ENCODE measurements at places on chromosomes 3 and 15.

- H3K27ac ChIP-seq = no peak overlapping the region
- peaks cover 2% of the 10 kb centered on the region for H3K36me3 ChIP-seq
- peaks cover 5% of the 10 kb centered on the region for H3K4me1 ChIP-seq
- H3K4me3 ChIP-seq = no peak overlapping the region
- H3K27me3 ChIP-seq = no peaks in the 10 kb centered on the region
Measured at GRCh38 chr3:114428044-114428595, 134.3 kb downstream of the TIGIT start.

- H3K4me1 ChIP-seq = peaks cover 55% of the 10 kb centered on the region
- DNase-seq = no peak
- H3K36me3 ChIP-seq = peaks cover 7% of the 10 kb centered on the region
- H3K27me3 ChIP-seq = no peaks in the 10 kb centered on the region
- no peak overlapping the region for H3K4me3 ChIP-seq
- H3K27ac ChIP-seq = peak overlapping the region; percentile 87
Measured at GRCh38 chr3:111668888-111669488, 73.8 kb upstream of the ZBED2 start.

GRCh38 chr15:39180483-39180933 is 400.4 kb upstream of the THBS1 start:
- no peak overlapping the region for H3K4me3 ChIP-seq
- H3K36me3 ChIP-seq = no peaks in the 10 kb centered on the region
- DNase-seq = no peak
- no peak overlapping the region for H3K27ac ChIP-seq
- H3K27me3 ChIP-seq = peaks cover 40% of the 10 kb centered on the region

GRCh38 chr3:126408099-126408498 is 13.4 kb downstream of the CFAP100 start:
- H3K4me3 ChIP-seq = no peak overlapping the region
- H3K36me3 ChIP-seq = peaks cover 1% of the 10 kb centered on the region
- DNase-seq = no peak
- peaks cover 73% of the 10 kb centered on the region for H3K27me3 ChIP-seq

GRCh38 chr15:89130201-89130600 is 41.9 kb downstream of the ABHD2 start:
- H3K4me1 ChIP-seq = peaks cover 34% of the 10 kb centered on the region
- DNase-seq = no peak
- H3K36me3 ChIP-seq = peaks cover 7% of the 10 kb centered on the region
- H3K4me3 ChIP-seq = peak overlapping the region; percentile 28

DNA sequence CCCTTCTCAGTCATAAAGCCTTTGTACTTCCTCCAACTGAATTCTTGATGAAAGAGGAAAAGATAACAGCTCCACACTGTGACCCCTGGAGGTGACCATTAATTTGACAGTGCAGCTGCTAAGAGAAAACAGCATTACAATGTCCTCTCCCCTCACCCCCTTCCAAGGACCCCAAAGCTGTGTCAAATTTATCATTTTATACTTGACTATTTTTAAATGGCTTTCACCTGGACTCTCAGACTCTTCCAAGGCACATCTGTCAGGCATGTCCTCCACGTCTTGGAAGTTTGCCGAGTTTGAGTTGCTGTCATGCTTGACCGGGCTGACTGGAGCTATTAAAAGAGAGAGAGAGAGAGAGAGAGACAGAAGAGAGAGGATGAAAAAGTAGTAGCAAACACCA is 236.5 kb downstream of the WDR72 start:
- DNase-seq = no peak
- no peaks in the 10 kb centered on the region for H3K36me3 ChIP-seq
- no peaks in the 10 kb centered on the region for H3K4me1 ChIP-seq
- no peaks in the 10 kb centered on the region for H3K27me3 ChIP-seq
- no peak overlapping the region for H3K4me3 ChIP-seq

DNA sequence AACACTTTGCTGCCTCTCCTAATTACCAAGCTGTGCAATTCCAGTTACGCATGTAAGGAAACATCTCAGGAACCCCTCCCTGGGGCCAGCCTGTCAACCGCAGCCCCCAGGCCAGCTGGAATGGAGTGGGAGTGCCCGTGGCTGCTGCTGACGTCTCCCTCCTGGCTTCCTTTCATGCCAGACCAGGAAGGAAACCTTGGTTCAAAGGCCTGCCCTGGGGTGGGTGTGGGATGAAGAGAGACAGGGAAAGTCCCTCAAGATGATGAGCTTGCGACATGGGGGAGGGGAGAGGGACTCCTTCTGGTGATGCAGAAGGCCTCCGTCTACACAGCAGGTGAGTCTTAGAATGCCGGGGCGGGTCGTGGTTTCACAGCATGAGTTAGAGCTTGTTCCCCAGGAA is 11.4 kb upstream of the CYP11A1 start:
- no peak overlapping the region for H3K4me3 ChIP-seq
- H3K27ac ChIP-seq = no peak overlapping the region
- peaks cover 32% of the 10 kb centered on the region for H3K4me1 ChIP-seq
- no peaks in the 10 kb centered on the region for H3K27me3 ChIP-seq

DNA sequence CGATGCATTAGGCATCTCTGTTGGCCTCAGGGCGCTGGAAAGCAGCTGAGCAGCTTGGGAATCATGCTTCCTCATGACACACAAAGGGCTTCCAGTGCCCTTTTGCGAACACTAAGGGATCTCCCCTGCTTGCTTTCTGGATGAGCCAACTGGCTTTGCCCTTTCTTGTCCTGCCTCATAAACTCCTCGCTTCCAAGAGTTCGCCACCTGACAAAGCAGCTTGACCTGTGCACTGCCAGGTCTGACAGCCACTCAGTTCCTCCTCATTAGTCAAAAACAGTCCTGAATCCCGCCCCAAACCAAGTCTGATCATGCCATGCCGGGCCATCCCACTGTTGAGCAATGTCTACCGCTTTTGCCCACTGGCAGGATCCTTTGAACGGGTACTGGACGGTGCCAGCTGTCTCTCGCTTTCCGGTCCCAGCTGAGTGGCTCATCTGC is 265.4 kb upstream of the LYSMD4 start:
- no peaks in the 10 kb centered on the region for H3K36me3 ChIP-seq
- no peak overlapping the region for H3K27ac ChIP-seq
- H3K4me3 ChIP-seq = no peak overlapping the region
- no peak for DNase-seq

DNA sequence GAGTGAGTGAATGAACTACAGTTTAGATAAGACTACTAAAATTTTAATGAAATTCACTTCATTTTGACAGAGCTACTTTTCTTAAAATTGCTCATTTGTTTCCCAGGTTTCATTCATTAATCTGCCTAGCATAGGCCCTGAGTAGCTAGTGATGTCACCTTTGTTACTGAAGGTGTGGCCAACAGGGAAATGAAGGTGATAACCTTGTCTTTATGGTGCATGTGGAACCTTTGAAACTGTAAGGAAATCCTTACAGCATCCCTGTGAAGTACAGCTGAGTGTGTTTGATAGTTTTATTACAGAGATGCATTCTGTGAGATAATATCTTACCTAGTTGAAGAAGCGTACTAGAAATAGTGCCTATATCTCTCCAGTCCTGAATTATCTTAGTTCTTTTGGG is 112.9 kb downstream of the AKAP13 start:
- H3K36me3 ChIP-seq = peaks cover 2% of the 10 kb centered on the region
- H3K4me3 ChIP-seq = no peak overlapping the region
- H3K27me3 ChIP-seq = no peaks in the 10 kb centered on the region
- H3K4me1 ChIP-seq = peaks cover 60% of the 10 kb centered on the region

GRCh38 chr15:26325495-26325894 is 447.4 kb downstream of the GABRB3 start:
- H3K36me3 ChIP-seq = peaks cover 1% of the 10 kb centered on the region
- no peak overlapping the region for H3K4me3 ChIP-seq
- no peaks in the 10 kb centered on the region for H3K4me1 ChIP-seq
- no peak overlapping the region for H3K27ac ChIP-seq

DNA sequence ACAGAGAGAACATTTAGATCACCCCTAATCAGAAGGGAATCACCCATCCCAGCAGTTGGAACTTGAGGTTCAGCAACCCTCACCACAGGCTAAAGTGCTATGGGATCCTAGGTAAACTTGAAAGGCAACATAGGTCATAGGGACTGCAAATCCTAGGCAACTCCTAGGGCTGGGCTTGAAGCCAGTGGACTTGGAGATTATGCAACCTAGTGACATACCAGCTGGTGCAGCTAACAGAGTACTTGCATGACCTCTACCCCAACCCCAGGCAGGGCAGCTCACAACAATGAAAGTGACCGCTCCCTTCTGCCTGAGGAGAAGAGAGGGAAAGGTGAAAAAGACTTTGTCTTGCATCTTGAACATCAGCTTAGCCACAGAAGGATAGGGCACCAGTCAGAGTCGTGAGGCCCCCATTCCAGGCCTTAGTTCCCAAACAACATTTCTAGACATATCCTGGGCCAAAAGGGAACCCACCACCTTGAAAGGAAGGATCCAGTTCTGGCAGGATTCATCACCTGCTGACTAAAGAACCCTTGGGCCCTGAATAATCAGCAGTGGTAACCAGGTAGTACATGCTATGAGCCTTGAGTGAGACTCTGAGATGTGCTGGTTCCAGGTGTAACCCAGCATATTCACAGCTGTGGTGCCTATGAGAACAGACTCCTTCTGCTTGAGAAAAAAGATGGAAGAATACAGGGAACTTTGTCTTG is 37.6 kb upstream of the FBN1 start:
- H3K27me3 ChIP-seq = no peaks in the 10 kb centered on the region
- DNase-seq = no peak
- H3K36me3 ChIP-seq = no peaks in the 10 kb centered on the region
- no peak overlapping the region for H3K27ac ChIP-seq

- H3K27me3 ChIP-seq = no peaks in the 10 kb centered on the region
- DNase-seq = no peak
- H3K27ac ChIP-seq = no peak overlapping the region
- no peaks in the 10 kb centered on the region for H3K36me3 ChIP-seq
- H3K4me3 ChIP-seq = no peak overlapping the region
Measured at GRCh38 chr3:5017925-5018531, 38.8 kb downstream of the BHLHE40 start.

- H3K36me3 ChIP-seq = peaks cover 1% of the 10 kb centered on the region
- H3K4me1 ChIP-seq = no peaks in the 10 kb centered on the region
- DNase-seq = no peak
- no peak overlapping the region for H3K4me3 ChIP-seq
- no peaks in the 10 kb centered on the region for H3K27me3 ChIP-seq
Measured at GRCh38 chr3:194496217-194496919, 9.6 kb upstream of the ATP13A3 start.

GRCh38 chr15:71708741-71709140 is 101.6 kb upstream of the NR2E3 start:
- no peak overlapping the region for H3K27ac ChIP-seq
- no peak overlapping the region for H3K4me3 ChIP-seq
- H3K36me3 ChIP-seq = no peaks in the 10 kb centered on the region
- H3K4me1 ChIP-seq = no peaks in the 10 kb centered on the region
- DNase-seq = no peak

DNA sequence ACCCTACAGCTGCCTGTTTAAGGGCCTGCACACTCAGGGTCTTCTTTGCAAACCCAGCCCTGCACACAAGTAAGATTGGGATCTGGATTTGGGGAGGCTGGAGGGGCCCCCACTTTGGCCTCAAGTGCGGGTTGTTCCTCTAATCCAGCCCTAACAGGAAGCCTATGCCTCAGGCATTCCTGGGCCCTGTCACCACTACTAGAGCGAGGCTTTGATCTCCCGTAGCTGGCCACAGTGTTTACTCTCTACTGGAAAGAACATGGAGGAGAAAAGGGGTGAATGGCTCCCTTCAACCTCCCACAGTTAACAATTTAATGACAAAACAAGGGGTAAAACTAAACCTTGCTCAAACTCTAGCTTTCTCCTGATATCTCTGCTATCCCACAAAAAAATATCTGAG is 48.4 kb downstream of the DZIP1L start:
- DNase-seq = no peak
- no peak overlapping the region for H3K27ac ChIP-seq
- no peaks in the 10 kb centered on the region for H3K36me3 ChIP-seq
- H3K4me1 ChIP-seq = no peaks in the 10 kb centered on the region

- H3K36me3 ChIP-seq = peaks cover 3% of the 10 kb centered on the region
- no peak for DNase-seq
- no peak overlapping the region for H3K4me3 ChIP-seq
- H3K27ac ChIP-seq = no peak overlapping the region
- no peaks in the 10 kb centered on the region for H3K27me3 ChIP-seq
- H3K4me1 ChIP-seq = peaks cover 19% of the 10 kb centered on the region
Measured at GRCh38 chr3:188578576-188579363, 424.8 kb downstream of the LPP start.

GRCh38 chr3:68056556-68056955 is 402.1 kb upstream of the SUCLG2 start:
- H3K27ac ChIP-seq = no peak overlapping the region
- peaks cover 50% of the 10 kb centered on the region for H3K4me1 ChIP-seq
- H3K36me3 ChIP-seq = peaks cover 7% of the 10 kb centered on the region
- no peaks in the 10 kb centered on the region for H3K27me3 ChIP-seq

DNA sequence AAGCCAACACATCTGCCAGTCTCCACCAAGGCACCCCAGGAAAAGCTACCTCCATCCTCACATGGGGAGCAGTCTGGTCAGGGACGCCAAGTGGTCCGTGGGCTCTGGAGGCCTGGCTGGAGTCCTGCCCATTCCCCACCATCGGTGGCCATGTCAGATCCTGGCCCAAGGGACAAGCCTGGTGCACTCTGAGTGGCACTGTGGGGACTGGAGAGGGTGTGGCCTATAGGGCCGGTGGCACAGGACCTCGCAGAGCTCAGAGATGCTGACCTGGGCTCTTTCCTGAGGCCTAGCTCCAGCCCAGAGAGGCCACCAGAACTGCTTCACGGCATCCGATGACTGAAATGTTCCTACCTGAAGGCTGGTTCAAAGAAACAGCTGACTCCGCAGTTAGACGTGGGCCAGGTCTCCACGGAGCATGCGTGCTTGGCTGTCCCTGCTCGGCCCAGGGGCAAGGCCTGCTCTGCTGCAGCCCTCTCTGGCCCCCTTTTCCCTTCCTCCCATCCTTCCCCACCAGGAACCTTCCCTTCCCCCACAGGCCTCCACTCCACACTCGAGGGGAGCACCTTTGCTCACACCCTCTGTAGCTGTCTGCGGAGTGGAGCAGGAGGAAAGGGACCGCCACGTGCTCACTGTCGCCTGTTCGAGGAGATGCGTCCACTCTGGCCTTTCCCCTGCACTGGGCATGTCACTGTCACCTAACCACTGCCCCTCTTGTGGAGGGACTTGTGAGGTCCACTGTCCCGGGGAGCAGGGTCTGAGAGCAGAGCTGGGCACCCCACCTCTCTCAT is 119.3 kb downstream of the CHSY1 start:
- no peak overlapping the region for H3K27ac ChIP-seq
- peaks cover 43% of the 10 kb centered on the region for H3K4me1 ChIP-seq
- H3K27me3 ChIP-seq = no peaks in the 10 kb centered on the region
- no peak for DNase-seq
- peaks cover 4% of the 10 kb centered on the region for H3K36me3 ChIP-seq
- no peak overlapping the region for H3K4me3 ChIP-seq

DNA sequence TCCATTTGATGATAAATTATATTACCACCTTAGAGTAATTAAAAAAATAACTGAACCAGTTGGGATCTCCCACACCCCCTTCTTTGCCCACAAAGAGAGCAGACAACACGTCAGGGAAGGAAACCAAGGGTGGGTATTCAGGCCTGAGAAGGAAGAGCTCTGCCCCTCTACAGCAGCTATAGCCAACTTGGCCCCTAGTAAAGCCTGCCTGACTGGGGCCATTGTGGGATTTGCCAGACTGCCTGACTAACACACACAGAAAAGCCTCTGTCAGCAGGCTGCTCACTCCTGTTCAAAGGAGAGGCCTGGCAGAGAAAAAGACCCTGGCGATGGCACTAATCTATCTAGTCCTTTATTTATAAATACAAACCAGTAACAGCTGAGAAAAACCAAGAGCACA is 41.4 kb downstream of the ATP8B4 start:
- no peaks in the 10 kb centered on the region for H3K27me3 ChIP-seq
- H3K36me3 ChIP-seq = peaks cover 1% of the 10 kb centered on the region
- H3K4me1 ChIP-seq = no peaks in the 10 kb centered on the region

- H3K4me1 ChIP-seq = no peaks in the 10 kb centered on the region
- no peak overlapping the region for H3K27ac ChIP-seq
- peaks cover 3% of the 10 kb centered on the region for H3K36me3 ChIP-seq
- H3K27me3 ChIP-seq = peaks cover 6% of the 10 kb centered on the region
Measured at GRCh38 chr3:14329842-14330241, 72.6 kb upstream of the SLC6A6 start.
